ENCODE measurements at places on chromosomes 13 and 19.

GRCh38 chr13:76160506-76160905 lies 524.4 kb downstream of the LMO7 start:
- DNase-seq, result no peak

DNA sequence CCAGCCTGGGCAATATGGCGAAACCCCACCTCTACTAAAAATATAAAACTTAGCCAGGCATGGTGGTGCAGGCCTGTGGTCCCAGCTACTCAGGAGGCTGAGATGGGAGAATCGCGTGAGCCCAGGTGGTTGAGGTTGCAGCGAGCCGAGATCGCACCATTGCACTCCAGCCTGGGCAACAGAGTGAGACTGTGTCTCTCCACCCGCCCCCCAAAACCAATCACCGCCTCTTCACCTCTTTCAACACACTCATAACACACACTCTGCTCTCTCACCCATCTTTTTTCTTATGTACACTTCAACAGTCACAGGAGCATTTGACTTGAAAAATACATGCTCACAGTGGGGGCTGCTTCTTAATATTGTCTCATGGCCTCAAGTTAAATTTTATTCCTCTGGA lies 76.8 kb downstream of the ESD start:
- no peak for DNase-seq

DNA sequence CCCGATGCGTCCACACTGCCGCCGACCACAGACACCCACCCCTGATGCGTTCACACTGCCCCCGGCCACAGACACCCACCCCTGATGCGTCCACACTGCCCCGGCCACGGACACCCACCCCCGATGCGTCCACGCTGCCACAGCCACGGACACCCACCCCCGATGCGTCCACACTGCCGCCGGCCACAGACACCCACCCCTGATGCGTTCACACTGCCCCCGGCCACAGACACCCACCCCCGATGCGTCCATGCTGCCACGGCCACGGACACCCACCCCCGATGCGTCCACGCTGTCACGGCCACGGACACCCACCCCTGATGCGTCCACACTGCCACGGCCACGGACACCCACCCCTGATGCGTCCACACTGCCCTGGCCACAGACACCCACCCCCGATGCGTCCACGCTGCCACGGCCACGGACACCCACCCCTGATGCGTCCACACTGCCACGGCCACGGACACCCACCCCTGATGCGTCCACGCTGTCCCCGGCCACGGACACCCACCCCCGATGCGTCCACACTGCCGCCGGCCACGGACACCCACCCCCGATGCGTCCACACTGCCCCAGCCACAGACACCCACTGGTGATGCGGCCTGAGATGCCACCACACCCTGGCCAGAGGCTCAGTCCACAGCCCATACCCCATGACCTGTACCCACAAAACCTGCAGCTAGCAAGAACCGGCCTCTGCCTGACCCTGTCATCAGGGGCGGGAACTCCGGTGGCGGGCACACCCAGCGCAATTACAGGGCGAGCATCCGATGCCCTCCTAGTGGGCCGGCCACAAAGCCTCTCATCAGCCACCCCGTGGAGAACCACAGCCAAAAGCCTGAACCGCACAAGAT lies 28.4 kb downstream of the RASA3 start:
- no peak for DNase-seq

DNA sequence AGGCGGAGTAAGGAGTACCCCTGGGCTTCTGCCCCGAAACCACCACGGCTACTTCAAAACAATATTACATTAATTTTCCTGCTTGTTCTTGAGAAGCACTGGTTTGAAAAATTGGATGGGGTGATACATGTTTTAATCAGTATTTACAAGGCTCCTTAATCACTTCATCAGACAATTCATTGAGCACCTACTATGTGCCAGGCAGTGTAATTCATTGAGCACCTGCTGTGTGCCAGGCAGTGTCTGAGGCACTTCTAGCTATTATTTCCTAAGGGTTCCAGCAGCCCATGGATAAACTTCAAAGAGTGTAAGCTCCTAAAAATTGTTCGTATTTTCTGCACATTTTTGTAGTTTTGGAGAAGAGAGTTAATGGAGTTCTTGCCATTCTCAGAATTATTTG lies 1.6 kb upstream of the GAS6 start:
- no peak for DNase-seq

All from GDM1 (cell line).